Liver (tissue), 10 donors: ENCODE measurements at places on chromosomes 7 and 10. TPM values are rescaled to one million over a fixed set of nuclear protein-coding genes. Genes with fewer than 3 reads are reported as not detected.

The OR9A2 gene
- polyA plus RNA-seq, result not detected

The ZNF117 gene
- polyA plus RNA-seq, result 0.92 TPM

The SLC26A5 gene
- polyA plus RNA-seq, result 0.23 TPM

The SPOCK2 gene
- polyA plus RNA-seq, result 0.76 TPM

The ACADSB gene
- 118 TPM for polyA plus RNA-seq

The GDF2 gene
- 5.6 TPM for polyA plus RNA-seq

The CLDN3 gene
- polyA plus RNA-seq, result 24.7 TPM

The SPDYE2B gene
- 0.28 TPM for polyA plus RNA-seq

The PKD2L1 gene
- polyA plus RNA-seq, result 0.15 TPM

The TBX20 gene
- 0.43 TPM for polyA plus RNA-seq

The PPP1R17 gene
- polyA plus RNA-seq, result not detected

The RSBN1L gene
- polyA plus RNA-seq, result 4.1 TPM

The TCERG1L gene
- polyA plus RNA-seq, result not detected

The CALHM1 gene
- not detected for polyA plus RNA-seq
